Muscle of leg (tissue), 16 donors: ENCODE measurements at places on chromosomes 5 and 9.
A peak's percentile ranks its signal among the peaks of the same experiment; 100 is the strongest.

DNA sequence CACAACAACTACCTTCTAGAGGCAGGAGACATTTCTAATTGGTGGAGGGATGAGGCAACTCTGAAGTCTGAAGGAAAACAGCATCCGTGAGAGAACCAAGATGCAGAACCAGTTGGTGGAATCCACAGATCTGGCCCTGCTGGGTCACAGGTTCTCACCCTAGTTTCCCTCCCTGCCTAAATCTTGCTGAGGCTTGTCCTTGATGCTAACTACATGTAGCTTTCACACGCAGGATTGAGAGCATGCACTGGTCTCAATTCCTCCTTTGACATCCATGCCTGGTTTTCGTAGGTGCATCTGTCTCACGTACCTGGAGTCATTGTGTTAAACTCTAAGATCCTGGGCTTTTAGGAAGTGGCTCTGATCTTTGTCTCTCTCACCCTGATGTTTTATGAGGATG, 9.7 kb upstream of the F2RL1 start:
- DNase-seq: no peak

GRCh38 chr5:140965905-140966292, 377 bp upstream of the PCDHAC2 start:
- no peak for DNase-seq

GRCh38 chr5:93586736-93587596, 3.9 kb downstream of the NR2F1 start:
- no peak for DNase-seq

DNA sequence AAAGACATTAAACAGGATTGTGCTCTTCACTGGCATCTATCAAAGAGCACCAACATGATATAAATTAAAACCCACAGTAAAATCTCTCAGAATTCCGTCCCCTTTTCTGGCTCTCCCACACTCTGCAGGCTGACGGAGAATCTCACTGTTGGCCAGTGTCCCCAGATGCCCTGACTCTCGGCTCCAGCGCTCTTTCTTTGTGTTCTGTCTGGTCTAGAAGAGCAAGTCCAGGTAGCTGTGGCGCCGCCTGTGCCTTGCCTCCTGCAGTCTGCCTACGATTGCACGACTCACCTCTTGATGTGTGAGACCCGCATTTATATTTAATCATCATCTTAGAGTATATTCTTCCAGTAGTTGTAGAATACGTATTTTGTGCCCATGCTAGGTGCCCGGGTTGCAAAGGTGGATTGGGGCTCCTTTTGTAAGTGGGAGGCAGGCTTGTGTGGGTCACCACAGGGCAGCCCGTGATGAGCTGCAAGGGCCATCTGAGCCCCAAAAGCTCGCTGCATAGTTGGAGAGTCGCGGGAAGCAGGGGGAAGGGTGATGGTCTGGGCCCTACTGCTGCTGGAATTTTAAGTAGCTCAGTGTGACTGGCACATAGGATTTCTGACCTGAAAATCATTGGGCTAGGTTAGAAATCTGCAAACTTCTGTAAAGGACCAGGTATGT, 55.6 kb downstream of the EHMT1 start:
- no peak for DNase-seq

DNA sequence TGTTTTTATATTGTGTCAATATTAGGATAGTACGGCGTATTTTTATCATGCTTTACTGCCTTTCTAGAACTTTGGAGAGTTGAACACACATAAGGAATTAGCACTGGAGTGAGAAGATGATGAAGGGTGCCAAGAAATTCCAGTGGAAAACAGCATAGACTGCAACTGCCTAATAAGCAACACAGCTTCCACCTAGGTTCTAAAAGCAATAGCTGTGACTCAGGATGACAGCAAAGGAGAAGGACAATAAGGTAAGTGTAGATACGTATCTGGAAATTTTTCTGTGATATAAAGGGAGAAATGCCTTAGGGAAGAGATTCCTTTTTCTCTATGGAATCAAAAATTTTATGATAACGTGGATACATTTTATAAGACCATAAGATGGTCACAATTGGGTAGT, 7.4 kb downstream of the PTPRD start:
- no peak for DNase-seq

- no peak for DNase-seq
Measured at GRCh38 chr9:75588808-75589207, 301.7 kb upstream of the PCSK5 start.

DNA sequence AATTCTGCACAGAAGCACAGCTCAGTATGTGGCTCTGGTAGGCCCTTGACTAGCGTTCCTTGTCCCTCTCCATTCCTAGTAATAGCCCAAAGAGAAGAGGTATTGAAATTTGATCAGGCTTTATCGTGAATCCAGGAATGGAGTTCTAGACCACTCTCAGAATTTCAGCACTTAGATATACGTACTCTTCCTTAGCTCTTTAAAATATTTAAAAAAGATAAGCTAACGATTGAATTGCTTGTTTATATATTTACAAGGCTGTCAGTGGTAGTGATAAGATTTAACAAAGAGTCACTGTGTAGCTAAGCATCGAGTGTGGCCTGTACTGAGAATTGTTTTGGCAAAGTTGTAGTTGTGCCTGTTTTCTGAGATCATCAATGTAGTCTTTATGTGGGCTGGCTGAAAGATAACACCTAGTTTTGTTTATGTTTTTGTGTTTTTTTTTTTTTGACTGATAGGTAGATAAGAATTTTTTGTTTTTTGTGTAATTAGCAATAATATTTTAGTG, 2.5 kb downstream of the KIAA1958 start:
- no peak for DNase-seq

GRCh38 chr9:96663506-96664120, 8.5 kb upstream of the PRXL2C start:
- no peak for DNase-seq

DNA sequence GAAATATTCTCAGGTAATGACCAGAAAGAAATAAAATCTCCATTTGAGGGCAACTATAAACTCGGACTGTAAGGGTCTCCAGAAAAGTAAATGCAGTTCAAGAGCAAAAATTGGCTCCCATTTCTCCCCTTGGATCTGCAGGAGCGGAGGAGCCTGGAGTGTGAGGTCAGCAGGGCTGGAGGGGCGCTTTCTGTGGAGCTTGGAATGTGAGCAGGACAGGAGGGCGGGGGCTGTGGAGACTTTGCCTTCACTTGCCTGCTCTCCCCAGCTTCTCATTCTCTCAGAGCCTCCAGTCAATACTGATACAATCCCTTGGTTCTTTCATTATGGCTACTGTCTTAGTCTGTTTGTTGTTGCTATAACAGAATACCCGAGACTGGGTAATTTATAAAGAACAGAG, 162.8 kb upstream of the ANKH start:
- peak; percentile 20 for DNase-seq

DNA sequence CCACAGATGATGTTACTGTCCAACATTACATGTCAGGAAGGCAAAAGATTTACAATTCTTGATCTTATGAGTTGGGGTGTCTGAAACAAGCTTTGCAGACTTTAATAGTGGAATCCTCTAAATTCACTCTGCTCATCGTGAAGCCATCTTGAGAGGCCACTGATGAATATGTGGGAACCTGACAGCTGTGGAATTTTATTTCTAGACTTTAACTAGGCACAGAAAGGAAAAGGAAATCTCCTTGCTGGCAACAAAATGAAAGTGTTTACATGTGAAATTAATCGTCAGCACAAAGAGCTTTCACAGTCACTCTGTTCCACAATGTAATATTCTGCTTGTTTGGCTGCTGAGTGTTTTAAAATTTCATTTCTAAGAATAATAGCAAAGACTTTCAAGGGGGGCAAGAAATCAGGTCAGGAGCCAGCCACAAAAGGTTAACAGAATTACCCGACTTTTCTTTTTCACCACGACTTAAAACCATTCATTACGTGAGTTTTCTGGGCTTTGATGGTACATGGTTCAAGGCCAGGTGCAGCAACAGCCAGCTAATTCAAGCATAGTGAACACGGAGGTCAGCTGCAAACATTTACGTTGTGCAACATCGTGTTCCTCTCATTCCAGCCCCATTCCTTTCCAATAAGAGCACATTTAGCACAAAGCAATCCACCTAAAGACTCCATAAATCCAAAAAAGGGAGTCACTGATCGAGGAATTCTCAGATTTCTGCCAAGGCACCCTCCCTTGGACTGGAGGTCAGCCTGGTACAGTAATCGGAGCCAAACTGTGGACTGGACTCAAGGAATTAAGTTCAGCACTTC, 14.6 kb downstream of the NREP start:
- peak; percentile 96 for DNase-seq

DNA sequence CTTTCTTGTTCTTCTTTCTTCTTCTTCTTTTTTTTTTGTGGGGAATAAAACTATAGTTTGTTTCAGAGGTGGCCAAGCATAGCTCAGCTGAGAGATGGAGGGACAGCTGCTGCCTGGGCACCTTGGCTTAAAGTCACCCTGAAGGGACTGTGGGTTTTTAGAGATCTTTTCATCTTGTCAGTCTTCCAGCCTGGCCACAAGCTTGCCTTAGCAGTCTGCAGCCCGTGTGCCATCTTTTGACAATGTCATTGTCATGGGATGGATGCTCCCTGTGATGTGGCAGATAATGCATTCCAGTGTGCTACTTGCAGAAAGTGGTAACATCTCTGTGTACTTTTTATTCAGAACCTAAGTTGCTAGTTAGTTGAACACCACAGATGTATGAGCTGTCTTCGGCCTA, 280.8 kb downstream of the FANCC start:
- DNase-seq: no peak

DNA sequence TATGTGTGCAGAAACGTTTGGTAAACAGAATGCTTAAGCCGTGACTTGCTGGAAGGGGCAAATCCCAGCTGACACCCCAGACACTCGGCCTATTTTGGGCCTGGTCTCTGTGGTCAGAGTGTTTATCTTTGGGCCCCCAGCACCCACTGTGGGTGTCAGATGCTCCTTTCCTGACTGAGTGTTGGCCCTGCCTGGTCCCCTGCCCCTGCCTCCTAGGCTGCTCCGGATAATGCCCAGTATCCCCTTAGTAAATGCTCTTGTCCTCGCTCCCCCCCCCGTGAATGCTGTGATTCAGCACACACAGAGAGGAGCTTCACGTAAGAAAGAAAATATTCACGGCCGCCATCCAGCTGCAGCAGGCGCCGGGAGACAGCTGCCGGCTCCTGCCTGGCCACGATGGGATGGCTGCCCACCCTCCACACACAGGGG, 11.3 kb upstream of the ANGPTL2 start:
- peak; percentile 95 for DNase-seq

DNA sequence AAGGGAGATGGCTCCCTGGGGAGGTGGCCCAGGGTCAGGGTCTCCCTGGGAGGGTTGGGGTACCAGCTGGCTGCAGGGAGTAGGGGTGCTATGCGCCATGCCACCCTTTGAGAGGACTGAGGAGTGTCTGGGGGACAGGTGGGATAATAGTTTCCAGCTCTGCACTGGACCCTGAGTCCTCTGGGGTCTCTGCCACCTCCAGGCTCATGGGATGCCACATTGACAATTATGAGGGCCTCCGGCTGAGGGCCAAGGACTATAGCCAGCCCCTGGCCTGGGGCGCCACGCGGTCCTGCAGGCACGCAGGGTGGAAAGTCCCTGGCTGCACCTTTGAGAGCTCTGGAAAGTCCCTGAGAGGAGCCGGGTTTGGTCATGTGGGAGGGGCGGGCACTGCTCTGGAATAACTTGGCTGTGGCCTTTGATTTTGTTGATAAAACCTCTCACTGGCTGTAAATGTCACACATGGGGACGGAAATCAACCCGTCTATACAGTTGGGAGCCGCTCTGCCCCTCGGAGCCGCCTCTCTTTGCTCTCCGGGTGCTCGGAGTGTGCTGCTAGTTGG, 16.0 kb downstream of the TRAF2 start:
- DNase-seq: peak; percentile 23

DNA sequence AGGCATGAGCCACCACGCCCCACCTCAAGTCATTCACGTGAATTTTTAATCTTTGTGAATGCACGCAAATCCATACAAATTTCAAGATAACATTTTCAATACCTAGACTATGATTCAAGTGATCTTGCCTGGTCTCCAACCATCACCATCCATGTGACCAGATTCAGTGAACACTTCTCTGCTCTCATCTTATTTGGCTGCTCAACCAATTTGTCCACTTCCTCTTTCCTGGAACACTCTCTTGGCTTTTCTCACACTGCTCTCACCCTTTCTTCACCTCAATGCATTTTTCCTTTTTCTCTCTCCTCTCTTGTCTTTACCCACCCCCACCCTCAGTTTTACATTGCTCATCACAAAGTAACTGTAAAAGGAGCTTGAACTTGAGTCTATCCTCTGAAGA, 354.7 kb upstream of the KIF2A start:
- no peak for DNase-seq

- DNase-seq: no peak
Measured at GRCh38 chr9:14423815-14424261, 109.9 kb upstream of the NFIB start.

DNA sequence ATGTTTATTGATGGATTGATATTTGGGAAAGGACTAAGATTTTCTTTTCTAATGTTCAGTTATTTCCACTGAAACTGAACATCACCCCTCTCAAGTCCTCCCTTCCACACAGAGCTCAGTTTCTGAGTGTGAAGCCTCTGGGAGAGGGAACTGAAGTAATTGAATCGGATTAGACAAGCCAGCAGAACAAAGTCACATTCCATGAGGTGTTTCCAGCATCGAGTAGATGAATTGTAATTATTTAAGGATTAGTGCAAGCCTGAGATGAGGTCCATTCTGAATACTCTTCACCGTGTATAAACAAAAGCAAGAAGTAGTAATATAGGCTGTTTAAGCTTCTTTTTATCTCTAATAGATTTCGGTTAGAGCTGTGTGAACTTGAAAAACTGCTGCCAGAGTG, 2060.5 kb downstream of the MAT2B start:
- no peak for DNase-seq

DNA sequence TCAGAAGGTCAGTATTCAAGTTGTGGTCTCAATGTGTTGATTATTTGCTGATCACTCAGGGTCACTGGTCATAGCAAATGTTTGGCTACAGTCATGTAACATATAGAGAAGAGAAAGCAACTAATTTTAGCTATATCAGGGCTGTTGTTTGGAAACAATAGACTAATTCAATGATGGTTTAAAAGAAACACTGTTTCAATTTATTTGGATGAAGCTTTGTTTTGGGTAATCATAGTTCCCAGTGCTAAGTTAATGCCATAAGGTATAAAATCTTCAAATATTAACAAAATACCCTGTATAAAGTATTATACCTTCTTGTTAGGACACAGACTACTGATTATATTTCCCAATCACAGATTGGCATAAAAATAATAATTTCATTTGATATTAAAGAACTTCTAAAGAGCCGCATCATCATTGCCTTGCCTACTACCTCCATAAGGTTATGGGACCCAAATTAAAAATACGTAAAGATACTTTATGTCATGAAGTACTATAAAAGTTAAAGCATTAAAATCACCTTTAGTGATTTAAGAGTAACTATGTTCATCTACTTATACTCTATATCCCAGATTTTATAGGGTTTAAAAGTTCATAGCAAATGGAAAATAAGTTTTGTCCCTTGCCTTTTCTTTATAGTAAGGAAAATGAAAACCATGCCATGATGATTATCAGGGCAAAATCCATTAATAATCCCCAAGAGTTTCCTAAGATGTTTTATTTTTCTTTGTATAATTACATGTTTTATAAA, 6.0 kb downstream of the NR3C1 start:
- no peak for DNase-seq

- DNase-seq: no peak
Measured at GRCh38 chr5:137051161-137051560, 448.0 kb downstream of the SPOCK1 start.

GRCh38 chr9:3760031-3760430, 234.2 kb upstream of the RFX3 start:
- no peak for DNase-seq
